ENCODE measurements at places on chromosomes 1 and 21. TPM values are rescaled to one million over a fixed set of nuclear protein-coding genes. Genes with fewer than 3 reads are reported as not detected.

APOBEC4 gene
- not detected for total RNA-seq

S100B gene
- 0.60 TPM for total RNA-seq

SLC5A9 gene
- not detected for total RNA-seq

ACTN2 gene
- total RNA-seq: 0.52 TPM

CD1E gene
- total RNA-seq: not detected

GPR37L1 gene
- 0.06 TPM for total RNA-seq
